Stimulated activated CD4-positive, alpha-beta T cell treated with anti-CD3 and anti-CD28 coated beads, Interleukin-15, amount 100 ng/mL, for 24 hours (primary cell): ENCODE measurements at places on chromosomes 1 and 21.

- DNase-seq, result no peak
Observed at GRCh38 chr1:86209346-86209745, 52.8 kb upstream of the COL24A1 start.

GRCh38 chr1:145845144-145845513, 301 bp upstream of the NUDT17 start:
- no peak for DNase-seq

- no peak for DNase-seq
Observed at GRCh38 chr1:57485643-57486042, 61.8 kb upstream of the DAB1 start.

GRCh38 chr1:99748419-99748818, 18.0 kb downstream of the FRRS1 start:
- DNase-seq, result no peak

DNA sequence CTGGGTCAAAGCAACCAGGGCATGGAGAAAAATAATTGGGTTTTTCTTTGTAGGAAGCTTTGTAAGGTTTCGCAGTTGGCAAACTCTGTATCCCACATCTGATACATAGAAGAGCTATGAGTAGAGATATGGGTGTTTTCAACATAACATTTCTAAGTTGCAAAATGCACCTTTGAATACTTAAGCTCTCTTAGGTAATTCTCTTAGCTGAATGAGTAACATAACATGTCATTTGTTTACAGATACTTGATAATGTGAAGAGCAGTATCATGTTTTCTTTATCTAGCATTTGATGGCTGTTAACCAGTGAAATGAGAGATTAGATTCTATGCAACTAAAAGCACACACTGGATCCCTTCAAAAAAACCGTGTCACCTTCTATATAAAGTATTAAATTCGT, 21.6 kb downstream of the RAVER2 start:
- no peak for DNase-seq

DNA sequence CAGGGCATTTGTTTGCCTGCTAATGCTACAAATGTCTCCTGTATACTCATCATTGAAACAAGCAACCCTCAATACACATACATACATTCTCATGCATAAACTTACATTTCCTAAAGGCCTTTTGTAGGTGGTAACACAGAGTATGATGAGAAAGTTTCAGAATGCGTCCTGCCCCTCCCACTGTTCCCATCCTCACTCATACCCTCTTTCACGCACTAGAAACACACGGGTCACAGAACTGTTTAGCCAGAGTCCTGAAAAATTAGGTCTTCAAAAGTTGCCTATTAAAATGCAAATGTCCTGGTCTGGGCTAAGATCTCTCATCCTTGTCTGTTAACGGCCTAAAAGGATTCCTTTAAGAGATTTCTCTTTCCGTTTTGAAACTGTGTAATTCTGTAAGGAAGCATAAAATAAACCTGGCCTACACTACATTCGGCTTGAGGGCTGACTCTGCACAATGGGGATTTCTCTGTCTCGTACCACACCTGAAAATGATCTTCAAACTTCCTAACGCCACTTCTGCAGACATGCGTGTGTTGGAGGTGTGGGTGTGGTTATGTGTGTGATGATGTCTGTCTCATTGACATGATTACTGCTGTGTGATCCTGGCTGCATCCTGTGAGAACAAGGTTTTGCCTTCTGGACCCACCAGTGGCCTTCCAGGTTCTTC, 5.3 kb upstream of the FCER1A start:
- DNase-seq, result no peak

- no peak for DNase-seq
Observed at GRCh38 chr21:24289539-24289938, 1317.7 kb downstream of the MRPL39 start.

DNA sequence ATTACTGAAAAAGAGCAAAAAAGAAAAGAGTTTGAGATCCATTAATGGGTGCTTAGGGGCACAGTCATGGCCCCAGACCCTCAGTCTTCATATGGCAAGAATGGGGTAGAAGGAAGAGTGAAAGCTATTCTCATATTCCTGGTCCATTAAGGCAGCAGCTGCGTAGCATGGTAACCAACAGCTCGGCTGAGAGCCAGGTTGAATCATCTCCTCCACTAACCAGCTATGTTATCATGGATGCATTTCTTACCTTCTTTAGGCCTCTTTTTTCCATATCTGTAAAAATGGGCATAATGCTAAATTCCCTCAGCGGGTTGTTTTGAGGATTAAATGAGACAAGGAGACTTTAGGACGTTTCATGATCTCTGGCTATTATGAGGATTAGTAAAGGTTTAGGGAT, 15.0 kb upstream of the SARS1 start:
- DNase-seq, result no peak

GRCh38 chr1:10626131-10626731, 151.5 kb downstream of the PEX14 start:
- DNase-seq, result no peak

DNA sequence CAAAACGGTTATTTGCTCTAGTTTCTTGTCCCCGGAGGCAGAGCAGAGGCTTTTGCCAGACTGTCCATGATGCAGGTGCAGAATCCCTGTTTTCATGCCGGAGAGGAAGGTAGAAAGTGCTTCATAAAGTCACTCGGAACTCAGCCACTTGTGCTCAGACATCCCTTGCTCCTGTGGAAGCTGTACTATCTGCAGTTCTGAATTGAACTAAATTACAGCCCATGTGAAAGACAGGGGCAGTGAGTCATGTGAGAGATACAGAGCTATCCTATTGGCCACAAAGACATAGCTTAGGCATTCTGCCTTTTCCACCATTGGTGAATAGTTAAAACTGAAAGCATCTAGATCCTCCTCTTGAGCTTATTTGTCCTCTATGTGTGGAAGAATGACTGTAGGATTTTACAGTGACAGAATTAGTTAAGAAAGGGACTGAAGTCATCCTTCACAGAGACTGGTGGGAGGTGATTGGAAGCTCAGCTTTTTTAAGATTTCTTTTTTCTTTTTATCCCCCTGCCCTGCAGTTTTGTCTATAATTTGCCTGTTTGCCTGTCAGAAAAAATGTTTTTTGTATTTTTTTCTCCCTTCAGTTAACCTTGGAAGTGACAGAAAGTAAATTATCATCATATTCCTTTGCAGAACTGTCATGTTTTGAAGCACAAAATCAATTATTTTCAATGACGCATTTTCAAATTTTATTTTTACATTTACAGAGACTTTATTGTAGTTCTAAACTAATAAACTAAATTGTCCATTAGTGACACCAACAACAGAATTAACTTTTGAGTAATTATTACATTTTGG, 298.6 kb downstream of the PTPRC start:
- DNase-seq, result peak; percentile 39

DNA sequence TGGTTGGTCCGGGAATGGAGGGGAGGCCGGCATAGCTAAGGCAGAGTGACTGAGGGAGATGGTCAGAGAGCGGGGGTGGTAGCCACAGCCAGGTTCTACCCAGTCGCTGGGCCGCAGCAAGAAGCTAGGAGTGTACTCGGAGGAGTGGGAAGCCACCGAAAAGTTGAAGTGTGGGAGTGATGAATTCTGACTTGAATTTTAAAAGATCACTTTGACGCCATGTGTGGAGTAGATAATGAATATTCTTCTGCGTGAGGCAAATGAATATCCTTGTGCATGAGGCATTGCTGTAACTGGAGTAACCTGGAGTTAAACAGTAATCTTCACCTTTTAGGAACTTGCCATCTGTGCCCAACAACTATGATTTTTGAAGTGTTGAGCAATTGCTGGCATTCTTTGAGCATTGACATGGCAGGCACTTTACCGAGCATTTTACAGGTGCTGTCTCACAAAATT, 6.9 kb downstream of the CTPS1 start:
- DNase-seq, result no peak

- no peak for DNase-seq
Observed at GRCh38 chr1:228697207-228698016, 37.9 kb upstream of the RHOU start.

- peak; percentile 62 for DNase-seq
Observed at GRCh38 chr1:234875953-234876855, 252.4 kb downstream of the TOMM20 start.

- DNase-seq, result peak; percentile 74
Observed at GRCh38 chr21:36135391-36136102, 668 bp downstream of the CBR3 start.

- no peak for DNase-seq
Observed at GRCh38 chr1:2193514-2194281, 874 bp downstream of the FAAP20 start.

- DNase-seq, result no peak
Observed at GRCh38 chr1:118209648-118210047, 24.6 kb upstream of the SPAG17 start.

- no peak for DNase-seq
Observed at GRCh38 chr1:109181085-109181806, 32.5 kb upstream of the SARS1 start.

DNA sequence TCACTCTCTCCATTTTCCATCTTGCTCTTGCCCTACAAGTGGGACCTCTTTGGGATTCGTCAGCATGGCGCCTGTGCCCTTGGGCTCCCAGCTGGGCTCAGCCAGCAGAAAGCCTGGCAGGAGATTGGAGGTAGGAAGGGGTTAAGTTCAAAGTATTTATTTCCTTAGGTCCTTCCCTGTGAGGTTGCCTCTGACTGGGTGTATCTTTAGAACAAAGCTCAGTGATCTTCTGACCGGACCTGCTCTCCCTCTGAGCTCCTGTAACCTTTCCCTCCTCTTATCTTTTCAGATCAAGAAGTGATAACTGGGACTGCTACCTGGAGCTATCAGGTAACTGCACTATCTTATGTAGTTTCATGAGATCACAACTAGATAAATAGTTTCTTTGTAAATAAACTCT, 75.8 kb upstream of the ABCD3 start:
- no peak for DNase-seq

DNA sequence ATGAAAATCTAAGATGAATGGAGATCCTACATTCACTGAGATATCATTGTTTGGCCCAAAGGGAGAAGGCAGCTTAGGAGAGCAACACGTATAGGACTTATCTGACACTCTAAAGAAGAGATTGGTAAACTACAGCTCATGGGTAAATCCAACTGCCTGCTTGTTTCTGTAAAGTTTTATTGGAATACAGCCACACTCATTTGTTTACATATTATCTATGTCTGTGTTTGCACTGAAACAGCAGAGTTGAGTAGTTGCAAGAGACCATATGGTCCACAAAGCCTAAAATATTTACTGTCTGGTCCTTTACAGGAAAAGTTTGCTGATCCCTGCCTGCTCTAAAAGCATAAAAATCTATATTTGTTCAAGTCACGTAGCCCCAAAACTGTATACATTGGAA, 14.3 kb upstream of the LRRC53 start:
- no peak for DNase-seq

DNA sequence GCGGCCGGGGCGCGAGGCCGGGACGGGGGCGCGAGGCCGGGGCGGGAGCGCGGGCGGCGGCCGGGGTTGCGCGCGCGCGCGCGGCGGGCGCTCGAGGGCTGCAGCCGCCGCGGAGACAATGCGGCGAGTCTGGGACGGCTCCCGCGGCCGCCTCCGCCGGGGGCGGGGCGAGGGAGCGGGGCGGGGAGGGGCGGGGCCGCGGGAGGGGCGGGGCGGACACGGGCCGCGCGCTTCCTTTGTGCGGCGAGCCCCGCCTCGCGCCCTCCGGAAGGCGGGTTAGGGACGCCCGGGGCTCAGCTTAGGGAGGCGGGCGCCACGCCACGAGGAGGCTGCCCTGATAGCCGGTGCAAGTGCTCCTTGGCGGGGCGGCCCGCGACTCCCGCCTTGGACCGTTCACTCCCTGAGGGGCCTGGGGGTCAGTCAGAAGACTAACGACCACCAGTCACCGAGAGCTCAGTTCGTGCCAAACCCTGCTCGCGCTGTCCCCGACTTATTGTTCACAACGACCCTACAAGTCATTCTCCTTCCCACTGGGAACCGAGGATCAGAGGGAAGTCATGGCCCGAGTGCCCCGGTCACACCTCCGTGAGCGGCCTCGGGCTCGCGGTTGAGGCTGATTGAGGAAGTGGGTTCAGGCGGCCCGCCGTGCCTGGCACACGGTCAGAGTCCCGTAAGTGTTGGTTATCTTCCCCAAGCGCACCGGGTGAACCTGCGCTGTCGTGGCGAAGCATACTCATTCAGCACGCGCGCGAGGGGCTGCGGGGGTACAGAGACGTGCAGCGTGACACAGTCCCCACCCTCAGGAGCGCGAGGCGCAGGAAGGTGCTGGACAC, 29.1 kb upstream of the A3GALT2 start:
- DNase-seq, result peak; percentile 85

- DNase-seq, result no peak
Observed at GRCh38 chr1:60622486-60622885, 459.9 kb upstream of the NFIA start.

DNA sequence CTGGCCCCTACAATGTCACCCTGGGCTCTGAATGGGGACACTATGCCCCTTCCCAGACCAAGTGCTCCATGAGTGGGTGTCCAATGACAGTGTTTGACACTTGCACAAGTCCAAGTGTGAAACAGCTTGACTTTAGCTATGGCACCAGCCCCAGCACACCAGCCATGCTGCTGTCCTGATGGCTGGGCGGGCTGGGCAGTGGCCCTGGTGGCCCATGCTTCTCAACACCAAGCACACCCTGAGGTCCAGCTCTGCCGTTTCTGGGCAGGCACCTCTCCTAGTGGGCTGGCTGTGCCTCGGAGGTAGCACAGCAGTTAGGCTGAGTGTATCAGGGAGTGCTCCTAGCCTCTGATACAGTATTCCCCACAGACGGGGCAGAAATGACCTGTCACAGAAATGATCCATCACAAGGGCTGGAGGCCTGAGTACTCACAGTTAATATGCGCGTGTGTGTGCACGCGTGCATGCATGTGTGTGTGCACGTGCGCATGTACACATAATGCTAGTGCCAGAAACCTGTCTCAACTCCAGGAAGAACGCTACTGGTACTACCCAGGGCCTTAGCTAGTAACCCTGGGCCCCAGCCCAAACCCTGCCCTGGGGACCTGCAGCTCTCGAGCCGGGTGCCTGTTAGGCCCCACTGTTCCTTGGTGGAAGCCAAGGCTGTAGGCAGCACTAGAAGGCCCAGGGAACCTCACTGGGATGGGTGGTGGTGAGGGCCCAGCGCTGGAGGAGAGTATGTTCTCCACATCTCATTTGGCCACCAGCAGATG, 134.0 kb downstream of the DMRTB1 start:
- no peak for DNase-seq

- DNase-seq, result no peak
Observed at GRCh38 chr1:175494011-175494554, 249.3 kb downstream of the TNR start.

DNA sequence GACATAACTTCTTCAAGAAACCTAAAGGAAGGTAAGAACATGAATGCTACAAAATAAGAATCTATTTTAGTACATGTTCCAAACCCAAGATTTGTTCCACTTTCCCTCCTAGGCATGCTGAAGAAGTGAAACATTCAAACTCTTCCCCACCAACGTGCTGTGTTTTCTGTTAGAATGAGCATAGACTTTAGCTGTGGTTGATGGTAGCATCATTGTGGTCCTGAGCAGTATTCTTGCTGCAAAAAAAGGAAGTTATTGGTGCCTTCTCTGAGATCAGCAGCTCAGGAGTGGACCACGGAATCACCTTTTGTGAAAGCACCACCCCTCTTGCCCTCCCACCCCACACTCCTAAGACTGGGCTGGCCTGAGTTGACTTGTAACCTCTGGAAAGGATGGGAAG, 100.4 kb upstream of the POGK start:
- no peak for DNase-seq
